ENCODE measurements at places on chromosomes 16 and 17.

DNA sequence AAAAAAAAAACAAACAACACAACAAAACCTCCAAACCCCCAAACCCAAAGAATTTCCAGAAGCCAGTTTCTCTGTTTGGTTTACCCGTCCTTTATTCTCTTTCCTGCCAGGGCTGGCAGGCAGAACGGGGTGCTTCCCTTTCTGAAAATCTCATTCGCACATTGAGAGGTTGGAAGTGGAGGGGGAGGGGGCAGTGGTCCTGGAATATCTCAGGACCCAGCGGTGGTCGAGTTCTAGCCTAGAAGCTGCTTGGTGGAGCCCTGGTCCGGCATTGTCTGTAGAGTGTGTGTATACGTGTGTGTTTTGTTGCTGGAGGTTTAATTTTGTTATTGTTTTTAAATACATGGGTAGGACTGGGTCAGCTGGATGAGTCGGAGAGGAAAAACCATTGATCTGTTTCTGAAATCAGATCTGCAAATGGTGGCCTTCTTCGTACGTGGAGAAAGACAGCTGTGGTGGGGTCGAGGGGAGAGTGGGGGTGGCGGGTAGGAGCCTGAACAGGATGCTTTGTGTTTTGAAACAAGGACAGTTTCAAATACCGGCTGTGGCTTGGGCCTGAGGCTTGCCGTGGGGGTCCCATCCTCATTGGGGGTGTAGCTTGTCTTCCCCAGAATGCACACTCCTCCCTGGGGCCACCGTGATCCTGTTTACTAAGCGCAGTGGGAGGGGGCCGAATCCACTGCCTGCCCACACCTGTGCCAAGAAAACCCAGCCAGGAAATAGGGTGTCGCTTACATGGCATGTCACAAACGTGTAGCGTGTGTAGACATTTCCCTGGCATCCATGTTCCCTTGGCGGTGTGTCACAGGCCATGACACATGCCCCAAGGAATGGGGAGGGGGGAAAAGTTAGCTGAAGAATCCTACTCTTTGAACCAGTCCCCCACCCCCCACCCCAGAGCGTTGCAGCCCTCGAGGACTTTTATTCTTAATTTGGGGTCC, 1.6 kb downstream of the CMIP start:
- DNase-seq = no peak

DNA sequence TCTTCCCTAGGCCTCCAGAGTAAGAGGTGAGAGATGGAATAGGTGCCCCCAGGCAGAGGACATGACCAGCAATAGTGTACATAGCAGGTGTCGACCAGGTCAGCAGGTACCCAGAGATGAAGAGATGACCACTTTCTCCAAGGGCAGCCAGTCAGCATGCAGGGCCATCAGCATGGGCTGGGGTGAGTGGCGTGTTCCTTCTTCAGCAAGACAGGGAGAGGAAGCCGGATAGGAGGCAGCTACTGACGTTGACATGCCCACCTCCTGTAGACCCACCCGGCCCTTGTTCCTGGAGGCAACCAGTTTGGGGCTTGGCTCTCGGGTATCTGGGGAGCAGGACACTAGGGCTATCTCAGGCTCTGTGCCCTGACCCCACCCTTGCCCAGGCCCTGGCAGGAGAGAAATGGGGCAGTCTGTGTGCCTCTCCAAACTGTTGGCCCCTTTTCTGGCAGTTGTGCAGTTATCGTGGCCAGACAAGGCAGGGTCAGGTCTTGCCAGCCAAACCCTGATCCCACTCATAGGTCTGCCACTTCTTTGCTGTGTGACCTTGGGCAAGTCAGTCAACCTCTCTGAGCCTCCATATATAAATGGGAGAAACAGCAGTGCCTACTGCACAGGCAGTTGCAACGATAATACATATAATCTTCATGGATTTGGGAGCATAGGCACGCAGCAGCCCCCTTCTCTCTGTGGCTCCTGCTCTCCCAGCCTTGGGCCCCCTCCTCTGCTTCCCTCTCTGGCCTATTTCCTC, 1.4 kb upstream of the NDRG4 start:
- DNase-seq = no peak

GRCh38 chr17:72517413-72518158, 396.8 kb downstream of the SOX9 start:
- no peak for DNase-seq

GRCh38 chr17:411421-412120, 59.0 kb upstream of the RPH3AL start:
- no peak for DNase-seq

DNA sequence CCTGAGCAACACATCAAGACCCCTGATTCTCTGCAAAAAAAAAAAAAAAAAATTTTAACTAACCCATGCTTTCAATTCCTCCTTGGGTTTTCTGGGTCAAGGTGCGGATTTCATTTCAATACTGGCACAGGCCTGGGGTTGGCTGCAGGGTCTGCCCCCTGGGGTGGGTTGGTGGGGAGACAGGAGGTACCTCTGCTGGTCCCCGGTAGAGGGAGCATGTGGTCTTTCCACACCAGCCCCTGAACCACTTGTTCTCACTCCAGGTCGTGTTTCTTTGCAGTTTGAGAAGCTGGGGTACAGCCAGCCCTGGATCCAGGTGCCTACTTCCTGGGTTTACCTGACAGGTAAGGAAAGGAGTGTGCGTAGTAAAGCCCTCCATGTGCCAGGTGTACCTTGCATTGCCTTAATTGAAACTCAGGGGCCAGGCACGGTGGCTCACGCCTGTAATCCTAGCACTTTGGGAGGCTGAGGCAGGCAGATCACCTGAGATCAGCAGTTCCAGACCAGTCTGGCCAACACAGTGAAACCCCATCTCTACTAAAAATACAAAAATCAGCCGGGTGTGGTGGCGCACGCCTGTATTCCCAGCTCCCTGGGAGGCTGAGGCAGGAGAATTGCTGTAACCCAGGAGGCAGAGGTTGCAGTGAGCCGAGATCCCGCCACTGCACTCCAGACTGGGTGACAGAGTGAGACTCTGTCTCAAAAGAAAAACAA, 21.8 kb downstream of the SDR42E2 start:
- no peak for DNase-seq

GRCh38 chr17:38456031-38456815, 28.0 kb downstream of the ARHGAP23 start:
- no peak for DNase-seq

DNA sequence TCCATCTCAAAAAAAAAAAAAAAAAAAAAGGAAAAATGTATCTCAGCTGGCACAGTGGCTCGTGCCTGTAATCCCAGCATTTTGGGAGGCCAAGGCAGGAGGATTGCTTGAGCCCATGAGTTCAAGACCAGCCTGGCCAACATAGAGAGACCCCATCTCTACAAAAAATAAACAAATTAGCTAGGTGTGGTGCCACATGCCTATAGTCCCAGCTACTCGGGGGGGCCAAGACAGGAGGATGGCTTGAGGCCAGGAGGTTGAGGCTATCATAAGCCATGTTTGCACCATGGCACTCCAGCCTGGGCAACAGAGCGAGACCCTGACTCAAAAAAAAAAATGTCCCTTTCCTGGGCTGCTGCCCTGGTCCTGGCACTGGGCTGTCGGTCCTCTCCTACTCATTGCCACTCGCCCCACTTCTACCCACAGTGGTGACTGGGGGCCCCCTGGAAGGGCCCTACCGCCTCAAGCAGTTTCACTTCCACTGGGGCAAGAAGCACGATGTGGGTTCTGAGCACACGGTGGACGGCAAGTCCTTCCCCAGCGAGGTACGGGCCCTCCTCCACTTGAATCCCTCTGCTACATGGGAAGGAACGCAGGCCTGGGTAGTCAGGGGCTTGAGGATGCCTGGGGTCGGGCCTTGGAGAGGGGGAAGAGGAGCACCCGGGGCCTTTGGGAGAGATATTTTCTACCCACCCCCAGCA, 6.1 kb downstream of the CA7 start:
- DNase-seq = no peak

GRCh38 chr16:15571557-15571956, 71.4 kb downstream of the MARF1 start:
- no peak for DNase-seq

DNA sequence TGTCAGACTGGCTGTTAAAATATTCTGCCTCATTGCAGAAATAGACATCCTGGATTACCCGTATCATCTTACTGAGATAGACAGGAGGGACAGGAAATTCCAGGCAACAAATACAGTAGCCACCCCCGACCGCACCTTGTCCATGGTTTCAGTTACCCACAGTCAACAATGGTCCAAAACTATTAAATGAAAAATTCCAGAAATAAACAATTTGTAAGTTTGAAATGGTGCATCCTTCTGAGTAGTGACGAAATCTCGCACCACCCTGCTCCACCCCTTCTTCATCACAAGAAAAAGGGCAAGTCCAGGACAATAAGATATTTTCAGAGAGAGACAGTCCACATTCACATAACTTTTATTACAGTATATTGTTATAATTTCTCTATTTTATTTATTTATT, 23.6 kb upstream of the PRSS54 start:
- no peak for DNase-seq

DNA sequence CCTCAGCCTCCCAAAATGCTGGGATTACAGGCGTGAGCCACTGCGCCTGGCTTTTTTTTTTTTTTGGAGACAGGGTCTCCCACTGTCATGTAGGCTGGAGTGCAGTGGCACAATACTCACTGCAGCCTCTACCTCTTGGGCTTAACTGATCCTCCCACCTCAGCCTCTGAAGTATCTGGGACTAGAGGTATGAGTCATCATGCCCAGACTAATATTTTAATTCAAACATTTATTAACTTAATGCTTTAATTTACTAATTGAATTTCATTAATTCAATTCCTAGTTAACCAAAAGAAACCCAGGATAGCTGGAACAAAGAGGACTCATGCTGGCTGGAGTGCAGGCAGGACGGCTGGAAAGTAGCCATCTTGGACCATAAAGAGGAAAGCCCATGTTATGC, 14.0 kb upstream of the KPNB1 start:
- no peak for DNase-seq

- DNase-seq = no peak
Measured at GRCh38 chr17:4074831-4075495, 67.9 kb downstream of the ZZEF1 start.

GRCh38 chr16:85330694-85331188, 218.5 kb upstream of the CIBAR2 start:
- no peak for DNase-seq

- DNase-seq = no peak
Measured at GRCh38 chr17:73667181-73667959, 23.1 kb upstream of the SDK2 start.

GRCh38 chr17:76696763-76697701, 13.7 kb downstream of the MXRA7 start:
- DNase-seq = no peak

- DNase-seq = peak; percentile 41
Measured at GRCh38 chr16:2475413-2476344, 752 bp downstream of the TBC1D24 start.

DNA sequence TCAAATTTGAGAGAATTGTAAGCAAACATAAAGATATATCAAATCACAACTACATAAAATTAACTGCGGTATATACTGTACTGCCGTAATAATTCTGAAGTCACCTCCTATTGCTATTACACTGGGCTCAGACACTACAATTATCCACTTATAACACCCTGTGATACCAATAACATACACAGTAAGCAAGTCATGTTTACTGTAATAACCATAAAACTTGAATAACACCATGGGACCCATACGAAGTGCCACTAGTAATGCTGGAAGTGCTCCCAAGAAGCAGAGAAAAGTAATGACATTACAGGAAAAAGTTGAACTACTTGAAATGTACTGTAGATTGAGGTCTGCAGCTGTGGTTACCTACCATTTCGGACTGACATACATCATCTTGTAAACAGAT, 24.0 kb downstream of the CMC2 start:
- DNase-seq = no peak

GRCh38 chr17:29574732-29575510, 6.4 kb downstream of the TP53I13 start:
- DNase-seq = no peak

GRCh38 chr16:51592535-51593300, 441.6 kb upstream of the SALL1 start:
- no peak for DNase-seq

GRCh38 chr17:13355054-13355453, 246.7 kb downstream of the HS3ST3A1 start:
- DNase-seq = no peak

DNA sequence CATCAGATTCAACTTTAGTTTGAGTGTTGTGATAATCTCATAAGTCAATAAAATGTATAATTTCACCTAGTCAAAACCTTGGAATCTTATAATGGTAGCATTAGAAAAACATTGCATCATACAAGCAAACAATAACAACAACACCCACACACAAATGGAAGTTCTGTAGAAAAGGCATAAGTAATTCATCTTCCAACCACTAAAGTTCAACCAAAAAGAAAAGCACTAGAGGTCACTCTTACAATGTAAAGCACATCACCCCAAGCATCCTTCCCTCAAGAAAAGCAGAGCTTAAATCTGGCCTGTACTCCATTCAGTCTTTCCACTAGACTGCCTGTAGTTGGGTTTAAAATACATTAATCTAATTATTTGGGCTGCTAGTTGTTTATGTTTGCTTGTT, 1.8 kb downstream of the CNTNAP4 start:
- DNase-seq = no peak

GRCh38 chr17:511001-511698, 158.5 kb upstream of the RPH3AL start:
- no peak for DNase-seq

GRCh38 chr16:12081048-12081404, 104.5 kb downstream of the SNX29 start:
- peak; percentile 33 for DNase-seq

Measured in activated CD4-positive, alpha-beta T cell treated with anti-CD3 and anti-CD28 coated beads, Interleukin-2, amount 50 U/mL, for 4 hours (primary cell).